ENCODE measurements at places on chromosomes 4 and X. TPM values are rescaled to one million over a fixed set of nuclear protein-coding genes. Genes with fewer than 3 reads are reported as not detected.

DNA sequence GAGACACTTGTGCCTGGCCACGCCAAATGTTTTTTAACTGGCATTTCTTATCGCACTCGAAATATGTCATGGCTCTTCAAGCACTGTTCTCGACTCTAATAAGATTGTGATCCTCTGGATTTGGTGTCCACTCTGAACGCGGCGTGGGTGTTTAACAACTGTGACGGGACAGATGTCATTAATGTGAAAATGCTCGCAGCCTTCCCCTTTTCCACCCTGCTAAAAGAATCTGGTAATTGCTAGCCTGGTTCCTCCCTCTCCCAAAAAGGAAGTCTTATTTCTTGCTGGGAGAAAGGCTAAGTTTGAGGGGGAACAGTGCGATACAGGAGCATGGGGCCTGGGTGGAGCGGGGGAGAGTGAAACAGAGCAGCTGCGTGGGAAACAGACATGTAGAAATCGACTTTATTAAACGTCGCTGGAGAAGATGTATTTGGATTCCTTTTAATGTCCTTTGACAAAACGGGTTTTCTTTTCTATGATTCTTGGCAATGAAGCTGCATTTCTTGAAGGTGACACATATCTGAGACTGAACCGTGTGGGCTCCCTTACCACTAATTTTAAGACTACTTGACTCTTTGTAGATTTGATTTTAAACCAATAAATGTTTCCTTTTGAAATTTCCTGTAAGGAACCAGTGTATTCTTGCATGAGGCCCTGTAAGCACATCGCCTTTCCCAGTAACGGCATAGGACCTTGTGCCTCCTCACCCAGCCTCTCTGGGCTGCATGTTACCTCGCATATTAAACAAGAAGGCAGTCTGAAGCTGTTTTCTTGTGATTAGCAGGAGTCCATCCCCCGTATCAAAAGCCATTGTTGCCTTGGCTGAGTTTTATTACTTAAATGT lies 17.8 kb downstream of the TBC1D1 start:
- DNase-seq: no peak

- DNase-seq: no peak
These were observed at the start of gene POF1B for GRCh38 chrX:85379174-85379907. TSS of gene POF1B (minus strand) at chrX:85379665. CDS start at chrX:85379454, 211 bp downstream.

DNA sequence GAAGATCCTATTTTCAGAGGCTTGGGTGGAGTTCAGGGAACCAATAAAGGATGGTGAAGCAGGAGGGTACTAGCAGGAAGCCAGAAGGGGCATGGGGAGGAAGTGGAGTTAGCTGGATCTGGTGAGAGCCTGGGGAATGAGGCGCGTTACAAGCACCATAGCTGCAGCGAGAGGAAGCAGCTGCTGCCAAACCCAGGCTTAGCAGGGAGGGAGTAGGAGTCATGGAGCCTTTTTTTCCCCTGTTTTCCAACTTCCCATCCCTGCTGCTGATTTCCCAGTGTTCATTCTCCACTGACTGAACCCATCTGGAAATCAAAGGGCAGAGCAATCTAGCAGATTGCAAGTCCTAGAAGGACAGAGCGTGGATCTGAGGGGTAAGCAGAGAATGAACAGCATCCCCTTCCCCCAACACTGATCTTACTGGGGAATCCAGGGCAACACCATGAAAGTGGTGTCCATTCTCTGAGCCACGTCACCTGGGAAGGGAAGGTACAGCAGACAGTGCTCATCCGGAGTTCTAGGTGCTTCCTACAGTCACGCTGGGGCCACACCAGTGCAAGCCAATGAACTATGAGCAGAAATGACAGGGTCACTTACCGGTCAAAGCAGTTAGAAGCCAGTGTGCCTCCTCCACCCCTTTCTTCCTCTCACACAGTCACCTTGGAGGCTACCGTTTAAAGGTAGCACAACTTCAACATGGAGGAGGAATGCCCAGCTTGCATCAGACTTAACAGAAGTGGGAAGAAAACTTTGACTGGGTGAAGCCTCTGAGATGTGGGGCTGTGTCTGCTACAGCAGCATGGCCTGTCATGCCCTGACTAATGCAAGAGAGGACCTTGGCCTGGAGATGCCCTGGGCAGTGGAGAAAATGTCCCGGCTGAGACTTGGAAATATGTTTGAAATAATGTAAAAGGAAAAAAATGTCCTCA lies 36.7 kb downstream of the SMIM20 start:
- no peak for DNase-seq

DNA sequence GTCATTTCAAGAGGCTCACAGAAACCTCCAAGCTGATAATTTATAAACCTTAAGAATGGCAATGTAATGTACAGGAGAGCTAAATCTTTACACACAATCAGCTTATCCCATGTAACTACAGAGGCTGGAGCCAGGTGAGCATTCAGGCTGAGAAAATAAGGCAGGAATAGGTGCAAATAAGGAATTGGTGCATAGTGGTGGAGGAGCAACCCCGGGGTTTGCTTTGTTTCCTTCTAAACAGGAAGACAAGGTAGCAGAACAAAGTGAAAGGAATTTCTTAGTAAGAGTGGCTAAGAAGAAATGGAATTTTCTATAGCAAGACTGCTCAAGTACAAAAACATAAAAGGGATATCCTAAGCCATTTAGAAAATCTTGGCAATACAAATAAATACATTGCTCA lies 82.4 kb downstream of the NR3C2 start:
- no peak for DNase-seq

GRCh38 chrX:47648376-47648775 lies 2.0 kb downstream of the ELK1 start:
- no peak for DNase-seq

DNA sequence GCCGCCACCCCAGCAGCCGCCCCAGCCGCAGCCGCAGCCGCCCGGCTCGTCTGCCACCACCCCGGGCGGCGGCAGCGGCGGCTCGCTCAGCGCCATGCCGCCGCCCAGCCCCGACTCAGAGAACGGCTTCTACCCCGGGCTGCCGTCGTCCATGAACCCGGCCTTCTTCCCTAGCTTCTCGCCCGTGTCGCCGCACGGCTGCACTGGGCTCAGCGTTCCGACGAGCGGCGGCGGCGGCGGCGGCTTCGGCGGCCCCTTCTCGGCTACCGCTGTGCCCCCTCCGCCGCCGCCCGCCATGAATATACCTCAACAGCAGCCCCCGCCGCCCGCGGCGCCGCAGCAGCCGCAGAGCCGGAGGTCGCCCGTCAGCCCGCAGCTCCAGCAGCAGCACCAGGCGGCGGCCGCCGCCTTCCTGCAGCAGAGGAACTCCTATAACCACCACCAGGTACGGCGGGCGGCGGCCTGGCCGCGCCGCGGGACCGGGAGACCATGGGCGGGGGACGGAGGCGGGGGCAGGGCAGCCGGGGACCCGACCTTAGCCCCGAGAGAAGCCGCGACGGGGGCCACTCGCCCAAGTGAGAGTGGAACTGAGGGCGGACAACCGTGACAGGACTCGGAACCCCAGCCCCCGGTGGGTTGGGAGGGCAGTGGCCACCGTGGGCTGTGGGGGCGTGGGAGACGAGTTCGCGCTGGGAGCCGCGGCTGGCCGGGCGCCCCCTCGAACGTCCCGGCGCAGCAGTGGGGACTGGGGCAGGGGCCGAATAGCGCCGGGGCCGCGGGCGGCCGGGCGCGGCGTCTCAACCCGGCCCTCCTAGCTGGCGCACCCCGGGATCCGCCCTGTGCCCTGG lies 1.8 kb downstream of the CPEB2 start:
- no peak for DNase-seq

DNA sequence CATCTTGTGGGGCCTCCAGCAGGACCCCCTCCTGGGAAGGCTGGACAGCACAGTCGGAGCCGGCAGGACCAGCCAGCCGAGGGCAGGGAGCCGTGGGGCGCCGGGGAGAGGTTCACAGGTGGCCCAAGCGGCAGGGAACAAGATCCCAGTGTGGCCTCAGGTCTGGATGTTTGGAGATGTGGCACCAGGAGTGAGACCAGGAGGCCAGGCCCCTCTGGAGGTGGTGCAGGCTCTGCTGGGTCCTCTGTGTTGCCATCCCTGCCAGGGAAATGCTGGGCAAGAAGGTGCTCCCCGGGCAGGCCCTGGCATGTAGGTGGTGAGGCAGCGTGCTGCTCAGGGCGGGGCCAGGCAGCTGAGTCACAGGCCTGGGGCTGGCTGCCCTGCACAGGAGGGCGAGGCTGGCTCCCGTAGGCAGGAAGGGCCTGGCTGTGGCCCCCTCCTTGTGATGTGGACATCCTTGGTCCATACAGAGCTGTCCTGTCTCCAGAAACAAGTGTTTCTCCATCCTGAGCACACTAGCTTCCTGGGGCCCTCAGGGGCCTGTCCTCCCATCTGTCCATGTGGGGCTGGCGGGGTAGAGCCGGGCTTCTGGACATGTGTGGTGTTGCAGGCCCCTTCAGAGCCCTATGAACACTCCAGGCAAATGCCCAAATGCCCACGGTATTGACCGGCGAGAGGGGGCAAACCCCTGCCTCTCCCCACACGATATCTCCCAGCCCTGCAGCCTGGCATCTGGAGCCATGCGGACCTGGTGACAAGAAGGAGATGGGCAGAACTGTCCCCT lies 4.8 kb upstream of the HGFAC start:
- DNase-seq: no peak

DNA sequence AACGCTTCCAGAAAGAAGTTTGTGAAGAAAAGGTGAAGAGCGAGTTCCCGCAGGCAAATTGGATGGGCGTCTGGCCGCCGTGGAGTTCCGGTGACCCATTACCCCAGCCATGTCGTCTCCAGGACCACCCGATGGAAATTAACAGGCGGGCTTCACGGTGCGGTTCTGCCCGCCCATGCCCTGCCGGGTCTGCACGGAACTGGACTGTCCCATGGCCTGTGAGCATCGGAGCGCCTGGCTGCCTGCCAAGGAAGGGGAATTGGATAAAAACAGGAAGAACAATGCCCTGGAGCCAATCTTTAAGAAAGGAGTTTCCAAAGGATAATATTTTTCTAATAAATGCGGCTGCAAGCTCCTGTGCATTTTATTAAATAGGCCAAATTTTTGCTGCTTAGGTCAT lies 319.8 kb upstream of the SLC7A11 start:
- no peak for DNase-seq

- DNase-seq: no peak
These were observed 67.5 kb downstream of the TBL1X start for GRCh38 chrX:9532349-9532748.

- DNase-seq: no peak
These were observed 102.8 kb downstream of the FRMPD4 start for GRCh38 chrX:12241026-12241425.

DNA sequence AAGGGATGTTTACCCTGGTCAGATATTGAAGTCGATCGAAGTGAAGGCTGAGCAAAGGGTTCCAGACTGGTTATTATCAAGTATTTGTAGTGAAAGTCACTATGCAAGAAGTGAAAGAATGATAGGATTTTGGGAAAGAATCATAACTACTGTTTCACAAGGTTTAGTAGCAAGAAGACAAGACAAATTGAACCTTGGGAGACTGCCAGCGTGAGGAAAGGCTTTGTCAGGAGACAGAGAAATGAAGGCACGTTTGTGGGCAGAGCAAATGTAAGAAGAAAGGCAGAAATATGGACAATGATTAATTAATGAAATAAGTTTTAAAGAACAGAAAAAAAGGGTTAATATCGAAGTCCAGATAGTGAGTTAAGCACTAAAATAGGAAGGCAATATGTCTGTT lies 456.8 kb downstream of the TRIML1 start:
- no peak for DNase-seq

DNA sequence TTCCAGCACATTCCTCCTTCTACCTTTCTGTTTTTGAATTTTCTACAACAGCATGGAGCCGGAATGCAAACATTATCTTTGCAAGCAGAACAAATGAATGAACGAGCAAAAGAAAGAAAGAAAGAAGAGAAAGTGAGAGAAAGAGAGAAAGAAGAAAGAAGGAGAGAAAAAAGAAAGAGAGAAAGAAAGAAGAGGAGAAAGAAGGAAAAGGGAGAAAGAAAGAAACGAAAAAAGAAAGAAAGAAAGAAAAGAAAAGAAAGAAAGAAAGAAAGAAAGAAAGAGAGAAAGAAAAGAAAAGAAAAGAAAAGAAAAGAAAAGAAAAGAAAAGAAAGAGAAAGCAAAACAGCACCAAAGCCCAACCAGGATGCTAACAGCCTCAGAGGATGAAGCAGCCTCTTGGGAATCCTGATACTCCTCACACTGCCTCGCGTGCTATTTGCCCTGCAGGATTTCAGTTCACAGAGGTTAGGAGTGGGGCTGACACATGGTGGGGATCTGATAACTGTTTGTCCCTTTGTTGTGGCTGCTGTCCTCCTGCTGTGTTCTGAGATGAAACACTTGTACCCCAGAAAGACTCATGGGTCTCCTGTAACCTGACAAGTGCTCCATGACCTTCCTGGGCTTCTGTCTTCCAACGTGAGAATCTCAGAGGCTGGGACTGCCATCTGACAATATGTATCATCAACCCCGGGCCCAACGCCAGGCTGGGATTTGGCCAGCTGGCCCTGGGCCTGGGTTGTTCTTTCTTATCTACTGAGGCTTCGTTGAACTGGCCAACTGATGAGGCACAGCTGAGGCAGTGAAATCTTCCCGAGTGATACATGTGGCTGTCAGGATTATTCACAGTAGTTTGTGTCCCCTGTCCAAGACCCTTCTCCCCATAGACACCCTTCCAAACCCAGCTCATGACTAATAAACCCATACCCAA lies 61.0 kb downstream of the SEPSECS start:
- DNase-seq: no peak

- no peak for DNase-seq
These were observed 82.0 kb upstream of the PITX2 start for GRCh38 chr4:110704748-110705439.

GRCh38 chrX:75038925-75039324 lies 113.7 kb upstream of the NEXMIF start:
- no peak for DNase-seq

- DNase-seq: no peak
These were observed 48.6 kb downstream of the TSC22D3 start for GRCh38 chrX:107726816-107727534.

- DNase-seq: no peak
These were observed 449.8 kb downstream of the INPP4B start for GRCh38 chr4:142396279-142396678.

DNA sequence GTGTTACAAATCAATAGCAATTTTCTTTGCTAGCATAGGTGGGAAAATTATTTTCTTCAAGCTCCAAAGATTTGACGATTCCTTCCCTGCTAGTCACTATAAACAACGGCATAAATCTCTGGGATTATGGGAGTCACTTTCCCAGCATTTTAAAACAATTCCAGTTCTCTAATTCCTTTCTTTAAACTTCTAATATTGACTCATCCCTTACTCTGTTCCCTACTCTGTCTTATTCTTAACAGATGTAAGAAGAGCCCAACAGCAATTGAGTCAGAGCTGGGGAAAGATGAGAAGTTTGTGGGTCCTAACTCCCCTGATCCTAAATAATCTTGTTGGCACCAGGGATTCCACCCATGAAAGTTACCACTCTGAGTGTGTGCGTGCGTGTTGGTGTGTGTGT lies 47.4 kb upstream of the IL21 start:
- DNase-seq: no peak

Gene AFM
- 13.4 TPM for polyA plus RNA-seq

Gene LIMCH1
- polyA plus RNA-seq: 106 TPM

Gene COMMD8
- 34.2 TPM for polyA plus RNA-seq

Gene SPANXB1
- polyA plus RNA-seq: not detected

Gene ARAP2
- 7.6 TPM for polyA plus RNA-seq

Gene MSN
- 215 TPM for polyA plus RNA-seq

Gene JAKMIP1
- 0.06 TPM for polyA plus RNA-seq

Gene AFF1
- 36.9 TPM for polyA plus RNA-seq

Gene SLC10A7
- 16.5 TPM for polyA plus RNA-seq
